Stimulated activated CD4-positive, alpha-beta T cell treated with anti-CD3 and anti-CD28 coated beads, TNF-alpha, amount 100 ng/mL, for 4 hours (primary cell): ENCODE measurements at places on chromosomes 13 and 19.

GRCh38 chr19:2334986-2335846 is 6.7 kb downstream of the SPPL2B start:
- DNase-seq: no peak

GRCh38 chr19:6564393-6564792 is 26.6 kb downstream of the CD70 start:
- DNase-seq: no peak

- no peak for DNase-seq
Measured at GRCh38 chr19:14432791-14433553, at the start of gene PKN1. TSS of gene PKN1 (plus strand) at chr19:14433306. CDS start at chr19:14433522, 216 bp downstream.

- DNase-seq: no peak
Measured at GRCh38 chr13:105972811-105973590, 562.5 kb downstream of the EFNB2 start.

DNA sequence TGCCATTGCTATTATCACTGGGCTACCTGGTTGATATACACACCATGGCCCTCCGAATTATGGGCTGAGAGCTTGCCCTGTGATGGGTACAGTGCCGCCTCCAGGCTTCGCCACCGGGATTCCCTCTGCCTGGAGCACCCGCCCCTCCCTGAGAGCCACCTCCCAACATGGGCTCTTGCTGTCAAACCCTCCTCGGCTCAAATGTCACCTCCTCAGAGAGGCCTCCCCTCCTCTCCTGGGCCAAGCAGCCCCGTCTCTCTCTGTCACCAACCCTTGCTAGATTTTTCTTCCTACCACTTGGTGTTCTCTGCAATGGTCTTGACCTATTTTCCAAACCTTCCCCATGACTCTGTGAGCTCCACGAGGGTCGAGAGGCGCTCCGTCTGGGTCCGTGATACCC is 12.2 kb upstream of the TLE2 start:
- no peak for DNase-seq

DNA sequence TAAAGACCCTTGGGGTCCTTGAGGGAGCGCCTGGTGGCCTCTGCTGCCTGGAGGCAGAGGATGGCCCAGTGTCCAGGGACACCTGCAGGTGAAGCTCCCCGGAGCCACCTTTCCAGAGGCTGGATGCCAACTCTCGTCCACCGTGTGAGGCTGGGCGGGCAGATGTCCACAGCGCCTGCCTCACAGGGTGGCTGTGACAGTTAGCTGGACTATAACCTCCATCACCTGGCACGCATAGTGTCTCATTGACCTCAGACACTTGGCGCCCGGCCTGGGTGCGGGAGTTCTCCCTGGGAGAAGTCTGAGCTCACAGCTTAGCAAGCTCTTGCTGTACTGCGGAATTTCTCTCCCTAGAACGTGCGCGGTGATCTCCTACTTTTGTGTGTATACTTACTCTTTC is 9.8 kb downstream of the BICRA start:
- DNase-seq: no peak

DNA sequence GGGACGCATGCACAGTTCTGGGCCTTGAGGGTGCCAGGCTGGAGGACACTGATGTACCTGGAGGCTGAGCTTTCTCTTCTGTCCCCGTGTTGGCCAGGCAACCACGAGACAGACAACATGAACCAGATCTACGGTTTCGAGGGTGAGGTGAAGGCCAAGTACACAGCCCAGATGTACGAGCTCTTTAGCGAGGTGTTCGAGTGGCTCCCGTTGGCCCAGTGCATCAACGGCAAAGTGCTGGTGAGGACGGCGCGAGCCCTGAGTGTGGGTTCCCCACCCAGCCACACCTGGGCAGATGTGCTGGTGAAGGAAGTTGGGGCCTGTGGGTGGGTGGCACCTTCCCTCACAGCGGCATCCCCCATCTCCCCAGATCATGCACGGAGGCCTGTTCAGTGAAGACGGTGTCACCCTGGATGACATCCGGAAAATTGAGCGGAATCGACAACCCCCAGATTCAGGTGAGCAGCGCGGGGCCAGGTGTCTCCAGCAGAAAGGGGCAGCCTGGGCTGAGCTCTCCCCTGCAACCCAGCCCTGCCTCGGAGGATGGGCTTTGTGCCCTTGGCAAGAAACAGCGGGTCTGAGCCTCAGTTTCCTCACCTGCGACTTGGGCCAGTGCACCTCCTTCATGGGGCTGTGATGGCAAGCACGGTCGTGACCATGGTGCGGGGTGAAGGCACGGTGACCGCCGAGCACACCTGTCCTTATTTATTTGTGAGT is 26.2 kb downstream of the CCDC8 start:
- no peak for DNase-seq

DNA sequence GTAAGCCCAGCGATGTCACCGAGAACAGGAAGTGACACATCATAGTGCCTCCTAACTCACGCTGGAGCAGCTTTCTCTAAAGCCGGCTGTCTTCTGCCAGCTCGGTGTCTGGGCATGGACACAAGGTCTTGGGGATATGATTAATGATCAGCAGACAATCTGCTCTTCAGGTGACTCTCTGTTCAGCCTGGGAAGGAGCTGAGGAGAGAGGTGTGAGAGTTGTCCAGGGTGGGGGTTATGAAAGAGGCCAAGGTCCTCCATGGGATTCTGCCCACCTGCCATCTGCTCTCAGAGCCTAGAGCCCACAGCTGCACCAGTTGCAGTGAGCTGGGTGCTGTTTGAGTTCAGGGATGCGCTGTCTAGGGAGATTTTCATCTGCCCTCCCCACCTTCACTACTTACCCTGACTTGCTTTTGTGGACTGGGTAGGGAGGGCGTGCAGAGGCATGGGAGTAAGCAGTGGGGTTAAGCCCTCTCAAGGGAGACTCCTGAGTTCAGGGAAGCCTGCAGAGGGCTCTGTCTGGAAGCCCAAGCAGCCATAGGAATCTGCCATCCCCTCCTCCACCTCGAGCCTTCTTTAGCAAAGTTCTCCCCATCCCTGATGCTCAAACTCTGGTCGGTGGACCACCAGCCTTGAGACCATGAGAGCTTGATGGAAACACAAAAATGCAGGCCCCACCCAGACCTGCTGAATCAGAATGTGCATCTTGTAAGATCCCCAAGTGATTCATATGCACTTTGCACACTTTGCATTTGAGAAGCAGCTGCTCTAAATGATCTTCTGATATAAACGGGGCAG is 539.7 kb downstream of the RFC3 start:
- DNase-seq: no peak

DNA sequence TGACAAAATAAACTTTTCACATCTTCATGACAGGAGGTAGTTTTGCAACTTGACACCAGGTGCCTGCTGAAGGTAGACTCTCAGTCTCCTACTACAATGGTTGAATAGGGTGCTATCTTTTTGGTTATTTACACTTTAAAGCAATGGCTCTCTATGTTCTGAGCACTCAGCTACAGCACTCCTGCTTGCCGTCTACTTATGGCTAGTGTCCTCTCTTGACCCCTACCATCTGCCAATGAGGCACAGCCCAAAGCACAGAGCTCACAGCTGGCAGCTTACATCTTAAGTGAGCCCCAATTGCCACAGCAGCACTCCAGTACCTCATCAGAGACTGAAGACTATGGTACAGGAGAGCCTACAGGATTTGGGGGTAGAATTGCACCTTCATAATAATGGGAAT is 11.4 kb downstream of the ZNF708 start:
- no peak for DNase-seq

DNA sequence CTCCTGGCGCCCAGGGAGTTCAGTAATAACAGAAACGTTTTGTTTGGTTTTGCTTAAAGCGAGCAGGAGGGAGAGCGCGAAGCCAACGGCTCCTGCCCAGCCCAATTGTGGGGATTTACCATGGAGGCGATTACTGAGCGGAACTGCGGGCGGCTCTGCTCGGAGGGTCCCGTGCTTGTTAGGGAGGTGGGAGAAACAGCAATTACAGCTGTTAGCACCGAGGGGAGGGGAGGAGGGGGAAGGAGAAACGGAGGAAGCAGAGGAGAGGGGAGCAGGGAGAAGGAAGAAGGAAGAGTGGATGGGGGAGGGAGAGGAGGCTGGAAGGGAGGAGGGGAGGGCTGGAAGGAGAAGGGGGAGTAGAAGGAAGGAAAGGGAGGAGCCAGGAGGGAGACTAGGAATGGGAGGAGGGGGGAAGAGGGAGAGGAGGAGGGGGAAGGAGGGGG is 7.7 kb upstream of the ONECUT3 start:
- no peak for DNase-seq

GRCh38 chr13:31107109-31107508 is 54.6 kb downstream of the HSPH1 start:
- DNase-seq: no peak

DNA sequence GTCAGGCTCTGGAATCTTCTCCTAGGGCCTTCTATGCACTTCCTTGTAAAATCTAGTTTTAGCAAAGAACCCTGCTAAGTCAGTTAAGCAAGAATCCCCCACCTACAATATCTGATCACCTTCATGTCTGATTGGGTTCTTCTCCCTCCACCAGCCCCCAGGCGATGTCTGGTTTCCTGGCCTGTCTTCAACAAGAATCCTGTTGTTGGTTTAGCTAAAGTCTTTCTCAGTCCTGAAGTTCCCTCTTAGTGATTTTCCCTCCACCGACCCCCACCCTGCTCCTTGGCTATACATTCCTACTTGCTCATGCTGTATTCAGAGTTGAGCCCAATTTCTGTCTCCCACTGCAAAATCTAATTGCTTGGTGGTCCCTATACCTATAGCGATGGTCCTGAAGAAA is 35.2 kb upstream of the SLC46A3 start:
- no peak for DNase-seq

DNA sequence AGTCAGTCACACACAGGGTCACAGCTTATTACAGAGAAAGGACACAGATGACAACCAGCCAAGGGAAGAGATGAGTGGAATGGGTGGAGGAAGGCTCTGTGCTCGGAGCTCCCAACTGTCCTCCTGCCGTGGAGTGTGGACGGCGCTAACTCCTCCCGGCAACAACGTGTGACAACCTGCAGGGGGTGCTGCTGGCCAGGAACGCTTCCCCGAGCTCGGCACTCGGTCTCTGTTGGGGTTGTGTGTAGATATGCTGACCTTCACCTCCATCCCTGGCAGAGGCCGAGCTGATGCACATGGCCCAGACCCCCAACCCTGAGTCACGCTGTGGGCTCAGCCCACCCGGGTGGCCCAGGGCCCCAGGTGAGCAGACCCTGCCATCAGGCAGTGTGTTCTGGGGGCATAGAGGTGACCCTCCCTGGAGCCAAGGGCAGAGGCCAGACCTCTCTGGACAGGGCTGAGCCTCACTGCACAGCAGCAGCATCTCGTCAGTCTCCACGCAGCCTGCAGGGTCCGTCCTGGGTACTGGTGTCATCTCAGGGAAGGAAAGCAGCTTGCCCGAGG is 14.1 kb downstream of the ZNF444 start:
- no peak for DNase-seq

DNA sequence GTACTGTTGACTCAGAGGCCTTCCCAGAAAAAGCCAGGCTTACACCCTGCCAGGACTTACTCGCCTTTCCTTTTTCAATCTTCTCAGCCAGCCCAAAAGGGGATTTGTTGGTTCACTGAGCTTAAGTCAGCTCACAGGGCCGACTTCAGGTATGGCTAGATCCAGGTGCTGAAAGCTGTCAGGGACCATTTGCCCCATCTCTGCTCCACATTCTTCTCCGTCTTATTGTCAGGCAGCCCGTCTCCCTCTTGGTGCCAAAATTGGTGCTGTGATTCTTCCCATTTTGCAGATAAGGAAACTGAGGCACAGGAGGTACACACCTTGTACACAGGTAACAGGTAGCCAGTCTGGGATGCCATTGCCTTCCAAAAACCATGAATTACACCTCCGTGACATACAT is 2.4 kb downstream of the C19orf38 start:
- no peak for DNase-seq

- no peak for DNase-seq
Measured at GRCh38 chr13:85500696-85501256, 298.4 kb downstream of the SLITRK6 start.

- DNase-seq: no peak
Measured at GRCh38 chr19:33464733-33465115, 56.9 kb downstream of the PEPD start.
